Activated CD8-positive, alpha-beta memory T cell treated with anti-CD3 and anti-CD28 coated beads for 48 hours (primary cell): ENCODE measurements at places on chromosomes 4 and X.

GRCh38 chr4:104866809-104867208, 279.9 kb upstream of the TET2 start:
- no peak for DNase-seq

DNA sequence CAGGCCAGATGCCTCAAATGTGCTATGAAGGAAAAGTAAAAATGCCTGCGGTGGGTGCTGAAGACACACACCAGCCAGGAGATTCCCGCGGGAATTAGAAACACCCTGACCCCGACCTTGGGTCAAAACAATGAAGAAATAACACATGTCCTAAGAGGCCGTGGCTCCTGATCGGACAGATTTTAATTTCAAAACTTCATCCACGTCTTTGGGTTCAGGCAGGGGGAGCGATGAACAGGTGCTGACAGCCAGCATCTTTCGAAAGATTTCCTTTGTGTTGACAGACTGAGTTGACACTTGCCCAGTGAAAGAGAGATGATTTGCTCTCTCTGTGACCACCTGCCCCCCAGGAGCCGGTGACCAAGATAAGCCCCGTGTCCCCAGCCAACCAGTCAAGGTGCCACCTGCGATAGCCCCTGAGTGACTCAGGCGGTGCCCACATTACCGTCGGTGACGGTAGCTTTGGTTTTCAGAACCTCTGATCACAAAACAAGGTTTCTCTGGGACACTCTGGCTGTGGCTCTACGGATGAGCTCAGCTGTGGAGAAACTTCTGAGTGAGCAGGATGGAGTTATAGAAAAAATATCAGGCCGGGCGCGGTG, 11.0 kb upstream of the IL3RA start:
- DNase-seq = no peak

GRCh38 chrX:50100188-50100587, 100.6 kb downstream of the AKAP4 start:
- DNase-seq = no peak

- no peak for DNase-seq
Observed at GRCh38 chrX:57083143-57083542, 38.2 kb downstream of the SPIN2B start.

DNA sequence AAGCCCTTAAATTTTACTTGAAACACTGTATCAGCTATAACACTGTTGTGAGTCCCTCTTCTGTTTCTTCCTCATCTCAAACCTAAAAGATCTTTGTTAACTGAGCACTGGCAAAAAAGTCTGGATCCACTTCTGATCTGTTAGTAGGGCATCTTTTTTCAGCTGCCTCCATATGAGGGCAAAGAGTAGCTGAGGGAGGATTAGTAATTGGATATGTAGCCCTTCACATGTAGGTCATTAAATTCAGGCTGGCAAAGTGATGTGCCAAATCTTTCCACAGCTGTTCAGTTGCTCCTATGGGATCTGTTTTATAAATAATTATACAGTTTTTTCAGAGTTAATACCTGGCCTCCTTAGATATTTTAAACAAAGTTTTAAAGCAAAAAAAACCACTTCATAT, 1.1 kb upstream of the TRMT10A start:
- no peak for DNase-seq

DNA sequence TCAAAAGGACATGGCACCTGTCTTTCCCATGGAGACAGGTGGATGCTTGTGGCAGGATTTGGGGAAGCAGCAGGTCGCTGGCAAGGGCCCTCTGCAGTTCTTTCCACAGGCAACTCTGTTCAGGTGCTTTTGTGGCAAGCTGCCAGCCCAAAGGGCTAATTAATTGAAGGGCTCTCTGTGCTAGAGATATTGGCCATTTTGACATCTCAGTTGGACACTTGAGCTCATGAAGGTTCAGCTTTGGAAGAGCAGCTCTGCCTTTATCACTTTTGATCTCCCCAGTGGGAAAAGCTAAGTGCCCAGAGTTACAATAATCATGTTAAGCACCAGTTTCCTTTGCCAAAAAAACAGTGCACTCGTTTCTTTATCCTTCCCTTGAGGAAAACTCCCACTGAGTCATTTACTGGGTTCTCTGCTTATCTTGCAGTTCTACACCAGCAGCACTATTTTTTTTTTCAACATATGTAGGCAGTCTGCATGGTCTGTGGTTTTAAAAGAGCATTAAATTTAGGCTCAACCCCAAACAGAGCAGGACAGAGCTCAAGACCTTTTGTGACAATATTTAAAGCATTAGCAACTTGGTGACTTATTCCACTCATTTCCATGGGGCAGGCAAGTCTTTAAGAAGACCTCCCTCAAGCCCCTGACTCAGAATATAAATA, 336.4 kb upstream of the RASGEF1B start:
- no peak for DNase-seq

GRCh38 chr4:133278591-133278990, 129.5 kb downstream of the PCDH10 start:
- DNase-seq = no peak

- DNase-seq = no peak
Observed at GRCh38 chr4:20276848-20277247, 25.1 kb downstream of the SLIT2 start.

DNA sequence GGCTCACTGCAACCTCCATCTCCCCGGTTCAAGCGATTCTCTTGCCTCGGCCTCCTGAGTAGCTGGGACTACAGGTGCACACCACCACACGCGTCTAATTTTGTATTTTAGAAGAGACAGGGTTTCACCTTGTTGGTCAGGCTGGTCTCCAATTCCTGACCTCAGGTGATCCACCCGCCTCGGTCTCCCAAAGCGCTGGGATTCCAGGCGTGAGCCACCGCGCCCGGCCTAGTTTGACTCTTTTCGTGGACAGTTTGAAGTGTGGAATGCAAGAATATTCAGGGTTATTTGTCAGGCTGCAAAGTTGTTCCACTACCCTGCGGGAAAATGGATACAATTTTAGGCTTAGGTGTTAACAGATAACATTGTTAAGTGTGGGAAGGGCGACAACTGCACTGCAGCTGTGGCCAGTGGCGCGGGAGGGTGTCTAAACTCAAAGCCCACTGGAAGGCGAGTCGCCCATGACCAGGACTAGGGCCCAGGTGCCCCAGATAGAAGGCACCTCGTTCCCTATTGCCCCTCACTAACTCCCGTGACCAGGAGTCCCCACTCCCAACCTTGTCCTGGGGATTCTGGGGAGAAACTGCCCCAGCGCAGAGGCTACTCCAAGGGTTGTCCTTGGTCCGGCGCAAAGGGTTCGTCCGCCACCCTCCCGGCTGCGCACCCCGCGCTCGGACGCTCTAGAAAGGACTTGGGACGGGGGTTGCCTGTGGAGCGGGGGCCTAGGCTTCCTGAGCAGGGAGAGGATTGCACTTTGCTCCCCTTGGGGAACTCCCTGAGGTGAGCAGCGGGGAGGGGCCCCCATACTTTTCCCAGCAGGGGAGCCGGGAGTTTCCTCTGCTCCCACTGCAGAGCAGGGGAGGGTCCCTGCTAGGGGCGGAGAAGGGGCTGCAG, 1.1 kb upstream of the CD99 start:
- DNase-seq = no peak

- no peak for DNase-seq
Observed at GRCh38 chr4:17930256-17930655, 91.3 kb downstream of the LCORL start.

DNA sequence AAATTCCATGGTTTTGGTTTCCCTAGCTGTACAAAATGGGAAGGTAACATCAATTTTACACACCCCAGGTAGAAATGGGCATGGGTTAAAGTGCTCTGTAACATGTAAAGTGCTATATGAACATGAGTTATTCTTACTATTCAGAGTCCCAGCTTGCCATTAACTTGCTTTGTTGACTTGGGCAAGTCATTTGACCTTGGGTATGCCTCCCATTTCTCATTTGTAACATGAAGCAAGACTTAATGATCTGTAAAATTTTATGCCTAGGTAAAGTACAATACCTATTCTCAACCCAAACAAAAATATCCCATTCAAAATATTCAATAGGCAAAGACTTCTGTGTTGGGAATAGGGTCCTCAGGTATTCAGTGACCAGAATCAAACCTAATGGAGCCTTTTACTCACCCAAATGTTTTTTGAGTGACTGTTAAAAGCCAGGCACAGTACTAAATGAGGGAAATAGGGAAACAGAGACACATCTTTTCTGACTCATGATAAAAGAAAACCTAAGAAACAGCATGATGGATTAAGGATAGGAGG, 126.6 kb downstream of the SH3RF1 start:
- DNase-seq = no peak

DNA sequence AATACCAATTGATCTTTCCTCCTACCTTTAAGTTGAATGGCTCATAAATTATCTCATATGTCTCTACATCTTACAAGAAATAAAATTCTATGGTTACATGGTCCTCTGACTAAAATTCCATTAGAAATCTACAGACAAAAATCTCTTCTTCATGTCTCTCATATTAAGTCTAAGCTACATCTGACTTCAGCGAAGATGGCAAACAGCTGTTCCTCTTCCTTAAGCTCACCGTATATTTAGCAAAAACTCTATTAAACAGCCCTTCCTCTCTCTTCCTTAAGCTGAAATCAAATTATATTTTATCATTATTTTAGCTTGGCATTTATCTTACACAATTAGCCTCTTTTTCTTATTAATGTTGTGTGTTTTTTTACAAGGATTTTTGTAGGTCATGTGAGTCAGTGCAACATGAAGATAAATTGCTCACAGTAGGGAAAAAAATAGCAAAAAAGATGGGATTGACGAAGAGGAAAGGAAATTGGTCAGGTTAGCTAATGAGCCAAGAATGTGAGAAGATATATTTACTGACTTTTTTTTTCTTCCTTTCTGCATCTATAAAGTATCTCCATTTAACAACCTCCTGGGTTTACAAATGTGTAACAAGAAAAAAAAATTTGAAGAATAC, 2412.8 kb downstream of the ARAP2 start:
- DNase-seq = no peak

DNA sequence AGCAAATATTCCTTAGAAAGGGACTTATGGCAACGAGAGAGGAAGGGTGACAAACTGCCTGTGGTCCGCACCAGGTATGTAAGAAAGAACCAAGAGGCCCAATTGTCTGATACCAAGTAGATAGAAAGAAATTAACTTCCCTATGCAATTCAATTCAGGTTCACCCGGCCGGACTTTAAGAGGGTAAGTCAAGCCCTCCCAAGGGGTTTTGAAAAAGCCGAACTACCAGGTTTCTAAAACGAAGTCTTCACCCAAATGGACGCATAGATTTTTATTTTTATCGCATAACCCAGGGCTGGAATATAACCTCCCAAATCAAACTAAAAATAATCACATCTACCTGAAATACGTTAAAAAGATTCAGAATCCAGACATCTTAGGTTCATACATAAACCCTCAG, 1.6 kb upstream of the MAB21L2 start:
- no peak for DNase-seq

DNA sequence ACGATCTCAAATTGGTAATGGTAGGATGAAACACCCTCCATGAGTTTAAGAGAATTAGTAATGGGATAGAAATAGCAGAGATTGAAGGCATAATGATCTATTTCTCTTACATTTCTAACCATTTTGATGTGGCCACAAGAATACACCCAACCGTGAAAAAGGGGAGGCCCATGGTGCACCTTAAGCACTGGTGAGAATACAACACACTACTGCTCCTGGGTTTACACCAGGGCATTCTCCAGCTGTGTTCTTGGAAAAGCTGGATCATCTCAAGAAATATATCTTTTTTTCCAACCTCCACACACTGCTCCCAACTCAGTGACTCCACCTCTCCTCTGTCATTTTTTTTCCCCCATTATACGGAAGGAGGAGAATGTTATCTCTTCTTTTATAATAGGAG, 1.5 kb downstream of the QRFPR start:
- no peak for DNase-seq

GRCh38 chr4:118989098-118990080, 100.7 kb downstream of the SYNPO2 start:
- DNase-seq = no peak

DNA sequence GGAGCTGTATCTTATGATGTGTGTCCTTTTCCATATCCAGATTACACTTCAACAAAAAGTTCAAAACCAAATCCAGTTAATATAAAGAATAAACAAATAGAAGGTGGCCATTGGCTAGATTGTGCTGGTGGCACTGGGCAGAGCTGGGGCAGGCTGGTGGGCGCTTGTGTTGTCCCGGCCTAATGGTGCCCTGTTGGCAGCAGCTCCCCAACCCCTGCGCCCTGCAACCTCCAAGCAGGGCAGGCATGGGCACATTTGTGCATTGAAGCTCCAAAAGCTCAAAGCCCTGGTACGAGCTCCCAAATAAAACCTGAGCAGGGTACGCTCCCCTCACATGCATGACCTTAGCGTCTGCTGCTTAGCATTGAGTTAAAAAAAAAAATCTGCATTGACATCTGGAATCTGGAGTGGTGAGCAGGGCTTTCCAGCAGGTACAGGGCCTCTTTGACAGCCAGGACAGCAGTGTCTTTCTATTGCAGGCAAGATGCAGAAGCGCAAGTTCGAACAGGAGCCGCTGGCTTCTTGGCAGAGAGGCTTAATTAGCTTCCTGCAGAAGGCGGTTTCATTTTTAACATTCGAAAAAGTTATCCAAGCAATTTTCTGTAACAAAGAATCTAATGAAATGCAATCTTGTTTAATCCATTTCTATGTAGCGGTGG, 25.9 kb upstream of the NYX start:
- DNase-seq = no peak
